ENCODE measurements at places on chromosomes 6 and 20.

GRCh38 chr6:132892929-132893771 lies 78.8 kb downstream of the RPS12 start:
- no peak for DNase-seq

DNA sequence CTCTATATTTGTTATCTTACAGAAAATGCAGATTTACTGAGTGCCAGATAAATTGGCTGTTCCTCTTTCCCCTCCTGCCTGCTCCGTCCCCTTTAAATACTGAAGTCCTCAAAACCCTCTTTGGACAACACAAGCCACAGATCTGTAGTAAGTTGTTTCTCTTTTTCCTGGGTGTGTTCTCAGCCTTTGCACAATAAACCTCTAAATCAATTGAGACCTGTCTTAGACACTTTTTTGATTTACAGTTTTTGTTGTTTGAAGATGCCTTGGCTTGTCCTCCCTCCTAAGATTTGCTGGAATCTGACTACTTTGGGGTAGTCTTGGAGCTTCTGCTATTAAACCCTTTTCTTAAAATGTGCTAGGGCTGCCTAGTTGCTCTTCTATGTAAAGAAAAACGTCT lies 60.9 kb upstream of the EIF2S2 start:
- no peak for DNase-seq

DNA sequence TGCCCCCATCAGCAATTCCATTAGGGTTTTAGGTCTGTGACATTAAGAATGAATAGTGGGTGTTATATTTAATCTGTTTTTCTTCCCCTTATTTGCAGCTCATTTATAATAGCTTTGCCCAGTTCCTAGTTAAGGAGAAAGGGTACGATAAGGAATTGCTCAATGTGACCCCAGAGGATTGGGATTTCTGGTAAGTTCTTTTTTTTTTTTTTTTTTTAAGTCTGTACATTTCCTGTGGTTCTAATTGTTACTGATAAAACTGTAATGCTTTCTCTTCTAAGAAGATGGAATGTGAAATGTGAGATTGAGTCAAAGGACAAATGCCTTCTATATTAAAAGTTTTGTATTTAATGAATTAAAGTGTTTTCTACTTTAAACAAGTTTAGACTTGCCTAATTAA lies 5.5 kb downstream of the NT5DC1 start:
- no peak for DNase-seq

DNA sequence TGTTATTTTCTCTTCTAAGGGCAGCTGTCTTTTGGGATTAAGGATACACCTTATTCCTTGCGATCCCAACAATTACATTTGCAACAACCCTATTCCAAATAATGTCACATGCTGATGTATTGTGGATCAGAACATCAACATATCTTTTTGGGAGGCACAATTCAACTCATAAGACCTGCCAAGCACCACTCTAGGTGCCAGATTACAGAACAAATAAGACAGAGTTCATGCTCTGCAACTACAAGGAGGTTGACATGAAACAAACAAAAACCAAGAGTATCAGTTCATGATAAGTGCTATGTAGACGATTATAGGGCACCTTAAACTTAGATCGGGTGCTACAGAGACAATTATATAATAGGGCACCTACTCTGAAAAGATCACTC lies 203.2 kb upstream of the SGK1 start:
- no peak for DNase-seq

GRCh38 chr20:20312562-20312961 lies 55.3 kb upstream of the INSM1 start:
- no peak for DNase-seq

DNA sequence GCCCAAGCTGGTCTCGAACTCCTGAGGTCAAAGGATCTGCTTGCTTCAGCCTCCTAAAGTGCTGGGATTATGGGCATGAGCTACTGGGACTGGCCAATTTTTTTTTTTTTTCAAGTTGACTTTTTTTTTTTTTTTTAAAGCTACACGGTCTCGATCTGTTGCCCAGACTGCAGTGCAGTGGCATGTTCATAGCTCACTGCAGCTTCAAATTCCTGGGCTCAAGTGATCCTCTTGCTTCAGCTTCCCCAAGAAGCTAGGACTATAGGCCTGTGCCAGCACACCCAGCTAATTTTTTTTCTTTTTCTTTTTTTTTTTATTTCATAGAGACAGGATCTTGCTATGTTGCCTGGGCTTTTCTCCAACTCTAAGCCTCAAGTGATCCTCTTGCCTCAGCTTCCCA lies 59.5 kb downstream of the NCOA3 start:
- no peak for DNase-seq

DNA sequence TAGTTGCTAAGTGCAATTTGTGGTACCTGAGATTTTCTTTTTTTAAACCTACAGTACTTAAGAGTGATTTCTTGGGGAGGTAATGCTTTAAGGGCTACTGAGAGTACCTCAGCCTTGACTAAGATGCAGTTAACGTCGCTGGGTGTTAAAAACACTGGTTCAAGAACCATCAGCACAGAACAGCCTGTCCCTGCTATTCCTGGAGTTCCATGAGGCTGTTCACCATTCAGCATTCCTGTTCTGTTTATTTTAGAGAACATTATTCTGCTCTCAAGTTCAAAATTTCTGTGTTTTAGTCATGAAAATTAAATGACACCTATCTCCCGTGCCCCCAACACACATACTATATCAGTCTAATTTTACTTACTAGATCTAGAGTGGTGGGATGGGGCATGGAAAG lies 1.7 kb upstream of the PRELID3B start:
- no peak for DNase-seq

- DNase-seq: no peak
Measured at GRCh38 chr6:28657381-28657768, 131.7 kb downstream of the GPX5 start.

- no peak for DNase-seq
Measured at GRCh38 chr20:42957018-42957703, 232.5 kb downstream of the PTPRT start.
